NCI-H510A treated with DMSO at 0.1 percent for 48 hours (cell line): ENCODE measurements at places on chromosomes 16 and 17.

- DNase-seq: no peak
Observed at GRCh38 chr16:81457326-81458133, 12.9 kb downstream of the CMIP start.

DNA sequence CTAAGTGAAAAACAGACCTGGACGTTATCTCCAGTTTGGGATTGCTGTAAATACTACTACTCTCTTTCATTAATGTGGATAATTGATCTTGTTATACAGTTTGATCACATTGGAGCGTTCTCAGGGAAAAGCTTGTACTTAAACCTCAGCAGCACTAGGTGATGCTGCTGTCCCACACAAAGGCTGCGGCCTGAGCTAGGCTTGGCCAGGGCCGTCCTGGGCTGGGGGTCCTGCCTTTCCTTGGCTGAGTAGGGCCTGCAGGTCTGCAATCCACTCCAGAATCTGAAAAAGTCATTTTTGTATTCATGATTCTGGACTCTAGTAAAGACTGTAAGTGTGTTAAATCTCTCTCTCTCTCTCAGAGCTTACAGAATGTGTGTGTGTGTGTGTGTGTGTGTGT, 23.7 kb upstream of the PMFBP1 start:
- no peak for DNase-seq

- DNase-seq: no peak
Observed at GRCh38 chr17:73983621-73984400, 219.7 kb upstream of the RPL38 start.

DNA sequence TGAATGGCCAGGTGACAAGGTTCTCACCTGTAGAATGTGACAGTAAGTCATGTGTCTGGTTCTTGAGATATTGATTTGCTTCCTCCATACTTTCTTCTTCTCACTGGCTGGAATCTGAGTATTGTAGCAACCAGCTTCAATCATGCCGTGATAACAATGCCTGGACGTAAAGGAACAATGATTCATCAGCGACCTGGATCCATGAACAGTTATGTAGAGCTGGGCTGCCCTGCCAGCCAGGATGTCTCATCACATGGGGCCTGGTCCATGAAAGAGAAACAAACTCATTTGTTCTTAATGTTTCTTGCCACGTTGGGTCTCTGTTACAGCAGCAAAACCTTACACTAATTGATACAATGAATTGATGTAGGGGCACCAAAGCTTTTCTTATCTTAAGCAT, 627.2 kb downstream of the TOX3 start:
- no peak for DNase-seq

DNA sequence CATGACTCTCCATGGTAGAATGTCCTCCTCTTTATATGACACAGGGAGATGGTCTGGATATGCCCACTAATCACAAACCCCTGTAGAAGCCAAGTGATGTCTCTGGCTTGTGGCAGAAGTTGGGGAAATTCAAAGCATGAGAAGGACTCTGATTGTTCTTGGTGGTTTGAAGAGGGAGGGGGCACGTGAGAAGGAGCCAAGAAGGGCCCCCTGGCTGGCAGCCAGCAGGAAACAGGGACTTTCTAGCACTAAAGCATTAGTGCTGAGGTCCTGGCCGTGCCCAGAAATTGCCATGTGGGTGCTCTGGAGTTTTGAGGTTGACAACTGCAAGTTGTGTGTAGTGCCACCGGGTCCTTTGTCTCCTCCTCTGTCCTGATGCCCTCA, 199.9 kb downstream of the LGALS9B start:
- no peak for DNase-seq

- peak; percentile 69 for DNase-seq
Observed at GRCh38 chr16:13150181-13150885, 248.9 kb downstream of the SHISA9 start.

DNA sequence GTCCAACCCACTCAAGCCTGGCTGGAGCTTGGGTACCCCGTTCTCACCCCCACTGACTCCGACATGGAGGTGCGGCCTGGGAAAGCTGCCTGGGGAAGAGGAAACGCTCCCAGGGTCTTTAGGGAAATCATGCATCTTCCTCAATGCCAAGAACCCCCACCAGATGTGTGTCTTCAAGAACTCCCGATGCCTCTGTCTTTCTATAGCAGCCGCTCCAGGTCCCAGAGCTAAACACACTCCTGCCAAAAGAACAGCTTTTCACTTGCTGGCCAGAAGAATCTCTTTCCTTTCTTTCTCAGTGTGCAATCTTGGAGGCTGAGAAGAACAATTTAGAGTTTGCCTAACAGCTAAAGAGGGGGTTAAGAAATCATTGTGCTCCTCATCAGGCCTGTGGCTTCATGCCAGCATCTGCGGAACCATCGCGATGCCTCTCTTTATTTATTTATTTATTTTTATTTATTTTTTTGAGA, 41.1 kb upstream of the MTSS2 start:
- no peak for DNase-seq

GRCh38 chr16:65453646-65454045, 331.8 kb upstream of the CDH11 start:
- no peak for DNase-seq

DNA sequence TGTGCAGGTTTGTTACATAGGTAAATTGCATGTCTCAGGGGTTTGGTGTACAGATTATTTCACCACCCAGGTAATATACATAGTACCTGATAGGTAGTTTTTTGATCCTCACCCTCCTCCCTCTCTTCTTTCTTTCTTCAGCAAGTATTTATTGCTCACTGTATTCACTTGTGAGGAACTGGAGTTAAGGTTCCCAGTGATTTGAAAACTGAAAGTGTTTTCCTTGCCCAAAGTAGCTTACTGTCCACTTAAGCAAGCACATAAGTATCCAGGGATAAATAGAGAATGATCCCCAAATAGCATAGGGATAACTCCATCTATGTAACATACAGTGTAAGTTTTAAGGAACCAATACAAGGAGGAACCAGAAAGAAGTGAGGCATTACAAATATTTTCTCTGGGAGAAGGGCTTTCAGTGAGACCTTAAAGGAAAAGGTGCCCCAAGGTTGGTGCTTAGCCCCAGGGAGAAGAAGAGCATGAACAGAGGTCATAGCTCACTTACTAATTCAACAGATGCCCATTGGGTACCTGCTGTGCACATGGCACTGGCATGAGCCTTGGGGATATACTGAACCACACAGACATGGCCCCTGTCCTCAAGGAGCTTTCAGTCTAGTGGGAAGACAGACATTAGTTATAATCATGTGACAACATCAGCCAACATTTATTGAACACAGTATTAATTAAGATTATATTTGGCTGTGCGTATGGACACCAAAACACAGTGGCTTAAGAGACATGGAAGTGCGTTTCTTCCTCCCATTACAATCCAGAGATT, 17.0 kb downstream of the MYL4 start:
- no peak for DNase-seq

DNA sequence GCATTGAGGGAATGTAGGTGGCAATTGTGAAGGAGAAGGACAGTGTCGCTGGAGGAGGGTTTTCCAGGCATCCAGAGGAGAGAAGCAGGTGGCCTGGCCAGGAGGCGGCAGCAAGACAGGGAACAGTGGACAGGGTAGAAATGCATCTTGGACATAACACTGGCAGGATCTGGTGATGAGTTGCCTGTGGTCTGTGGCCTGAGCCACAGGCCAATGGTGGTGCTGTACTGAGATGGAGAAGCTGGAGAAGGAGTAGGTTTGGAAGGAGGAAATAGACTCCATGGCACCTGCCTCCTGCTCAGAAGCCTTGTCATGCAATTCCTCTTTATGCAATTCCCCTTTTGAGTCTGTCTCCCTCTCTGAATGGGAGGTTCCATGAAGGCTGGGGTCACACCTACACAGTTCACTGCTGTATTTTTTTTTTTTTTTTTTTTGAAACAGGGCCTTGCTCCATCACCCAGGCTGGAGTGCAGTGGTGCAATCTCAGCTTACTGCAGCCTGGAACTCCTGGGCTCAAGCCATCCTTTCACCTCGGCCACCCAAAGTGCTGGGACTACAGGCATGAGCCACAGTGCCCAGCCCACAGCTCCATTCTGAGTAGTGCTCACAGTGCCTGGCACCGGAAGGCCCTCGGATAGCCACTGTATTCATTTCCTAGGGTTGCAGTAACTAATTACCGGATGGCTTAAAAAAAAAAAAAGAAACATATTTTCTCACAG, 13.5 kb upstream of the CACNG4 start:
- DNase-seq: no peak

DNA sequence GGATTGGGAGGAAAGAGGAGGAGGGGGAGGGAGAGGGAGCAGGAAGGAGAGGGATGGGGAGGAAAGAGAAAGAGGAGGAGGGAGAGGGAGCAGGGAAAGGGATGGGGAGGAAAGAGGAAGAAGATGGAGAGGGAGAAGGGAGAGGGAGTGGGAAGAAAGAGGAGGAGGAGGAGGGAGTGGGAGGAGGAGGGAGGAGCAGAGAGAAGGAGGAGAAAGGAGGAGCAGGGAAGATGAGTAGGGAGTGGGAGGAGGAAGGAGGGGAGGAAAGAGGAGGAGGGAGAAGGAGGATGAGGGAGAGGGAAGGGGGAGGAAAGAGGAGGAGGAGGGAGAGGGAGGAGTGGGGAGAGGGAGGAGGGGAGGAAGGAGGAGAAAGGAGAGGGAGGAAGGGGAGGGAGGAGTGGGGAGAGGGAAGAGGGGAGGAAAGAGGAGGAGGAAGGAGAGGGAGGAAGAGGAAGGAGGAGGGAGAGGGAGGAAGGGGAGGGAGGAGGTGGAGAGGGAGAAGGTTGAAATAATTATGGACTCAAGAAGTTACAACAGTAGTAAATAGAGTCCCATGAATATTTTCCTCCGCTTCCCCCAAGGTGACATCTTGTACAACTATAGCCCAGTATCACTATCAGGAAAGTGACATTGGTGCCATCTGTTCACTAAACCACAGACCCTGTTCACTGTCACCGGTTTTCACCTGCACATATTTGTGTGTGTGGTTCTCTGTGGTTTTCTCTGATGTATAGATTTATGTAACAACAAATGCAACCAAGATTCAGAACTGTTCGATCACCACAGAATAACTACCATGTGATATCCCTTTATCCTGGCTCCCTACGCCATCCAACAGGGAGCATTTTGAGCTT, 325.3 kb upstream of the EEF2KMT start:
- no peak for DNase-seq

DNA sequence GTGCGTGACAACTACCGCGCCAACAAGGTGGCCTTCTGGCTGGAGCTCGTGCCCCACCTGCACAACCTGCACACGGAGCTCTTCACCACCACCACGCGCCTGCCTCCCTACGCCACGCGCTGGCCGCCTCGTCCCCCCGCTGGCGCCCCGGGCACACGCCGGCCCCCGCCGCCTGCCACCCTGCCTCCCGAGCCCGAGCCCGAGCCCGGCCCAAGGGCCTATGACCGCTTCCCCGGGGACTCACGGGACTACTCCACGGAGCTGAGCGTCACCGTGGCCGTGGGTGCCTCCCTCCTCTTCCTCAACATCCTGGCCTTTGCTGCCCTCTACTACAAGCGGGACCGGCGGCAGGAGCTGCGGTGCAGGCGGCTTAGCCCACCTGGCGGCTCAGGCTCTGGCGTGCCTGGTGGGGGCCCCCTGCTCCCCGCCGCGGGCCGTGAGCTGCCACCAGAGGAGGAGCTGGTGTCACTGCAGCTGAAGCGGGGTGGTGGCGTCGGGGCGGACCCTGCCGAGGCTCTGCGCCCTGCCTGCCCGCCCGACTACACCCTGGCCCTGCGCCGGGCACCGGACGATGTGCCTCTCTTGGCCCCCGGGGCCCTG, 3.0 kb upstream of the SPEM1 start:
- DNase-seq: no peak

DNA sequence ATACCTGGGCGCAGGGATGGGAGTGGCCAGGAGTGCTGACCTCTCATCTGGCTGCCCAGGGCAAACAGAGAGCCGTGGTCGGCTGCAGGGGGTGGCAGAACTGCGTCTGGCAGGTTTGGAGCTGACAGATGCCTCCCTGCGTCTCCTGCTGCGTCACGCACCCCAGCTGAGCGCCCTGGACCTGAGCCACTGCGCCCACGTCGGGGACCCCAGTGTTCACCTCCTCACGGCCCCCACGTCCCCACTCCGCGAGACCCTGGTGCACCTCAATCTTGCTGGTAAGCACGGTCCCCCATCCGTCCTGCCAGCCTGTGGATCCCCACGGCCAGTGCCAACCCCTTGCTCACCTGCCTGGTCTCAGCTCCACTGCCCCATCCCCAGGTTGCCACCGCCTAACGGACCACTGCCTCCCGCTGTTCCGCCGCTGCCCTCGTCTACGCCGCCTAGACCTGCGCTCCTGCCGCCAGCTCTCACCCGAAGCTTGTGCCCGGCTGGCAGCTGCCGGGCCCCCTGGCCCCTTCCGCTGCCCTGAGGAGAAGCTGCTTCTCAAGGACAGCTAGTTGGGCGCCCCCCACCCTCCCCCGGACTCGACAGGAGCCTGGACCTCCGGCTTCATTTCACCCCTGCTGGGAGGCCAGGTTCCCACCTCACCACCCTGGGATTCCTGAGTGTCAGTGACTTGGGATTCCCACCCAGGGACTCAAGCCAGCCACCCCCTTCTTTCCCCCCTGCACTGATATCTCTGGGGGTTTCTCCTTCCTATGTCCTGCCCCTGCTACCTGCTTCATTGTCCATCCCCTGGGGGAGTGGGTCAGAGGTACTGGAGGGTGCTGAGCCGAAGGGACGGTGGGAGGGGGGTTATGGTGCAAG, 2.0 kb upstream of the ORAI3 start:
- no peak for DNase-seq

DNA sequence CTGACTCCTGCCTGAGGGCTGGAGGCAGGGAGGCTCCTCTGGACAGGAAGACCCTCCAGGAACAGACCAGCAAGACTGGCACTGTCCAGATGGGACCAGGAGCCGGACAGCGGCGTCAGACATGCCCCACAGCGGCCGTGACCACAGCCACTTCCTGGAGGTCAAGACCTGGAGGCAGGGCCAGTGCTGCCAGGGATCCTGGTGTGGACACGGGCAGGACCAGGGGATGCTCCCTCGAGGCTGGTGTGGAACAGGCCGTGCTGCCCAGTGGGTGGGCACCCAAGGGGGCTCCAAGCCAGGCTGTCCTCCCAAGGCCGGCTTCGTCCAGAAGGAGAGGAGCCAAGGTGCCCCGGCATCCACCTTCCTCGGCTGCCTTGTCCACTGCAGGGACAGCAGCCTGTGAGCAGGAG, 4.5 kb upstream of the CCDC57 start:
- DNase-seq: no peak

DNA sequence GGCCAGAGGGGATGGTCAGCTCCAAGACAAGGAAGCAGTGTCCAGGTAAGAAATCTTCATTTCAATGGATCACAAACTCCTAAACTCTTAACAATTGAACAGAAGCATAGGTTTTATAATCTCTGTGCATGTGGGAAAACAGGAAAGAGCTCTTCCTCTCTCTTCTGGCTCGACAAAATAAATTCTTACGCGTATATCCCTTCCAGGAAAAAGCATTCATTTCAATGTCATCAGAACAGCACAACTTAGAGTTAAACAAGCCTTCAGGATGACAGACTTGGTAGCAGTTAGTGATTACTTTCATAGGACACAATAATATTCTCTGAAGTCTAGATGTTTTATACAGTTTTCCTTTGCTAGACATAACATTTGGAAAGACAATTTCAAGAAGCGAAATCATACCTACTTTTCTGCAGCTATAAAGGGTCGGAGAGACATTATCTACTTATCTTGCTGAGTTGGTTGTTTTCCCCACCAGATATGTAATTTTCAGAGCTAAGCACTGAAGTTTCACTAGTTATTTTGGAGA, 19.3 kb upstream of the SLC35G3 start:
- no peak for DNase-seq
